ENCODE measurements at places on chromosomes 13 and 19.
A peak's percentile ranks its signal among the peaks of the same experiment; 100 is the strongest.

- DNase-seq, result no peak
Observed at GRCh38 chr13:34085204-34085603, 267.3 kb downstream of the RFC3 start.

DNA sequence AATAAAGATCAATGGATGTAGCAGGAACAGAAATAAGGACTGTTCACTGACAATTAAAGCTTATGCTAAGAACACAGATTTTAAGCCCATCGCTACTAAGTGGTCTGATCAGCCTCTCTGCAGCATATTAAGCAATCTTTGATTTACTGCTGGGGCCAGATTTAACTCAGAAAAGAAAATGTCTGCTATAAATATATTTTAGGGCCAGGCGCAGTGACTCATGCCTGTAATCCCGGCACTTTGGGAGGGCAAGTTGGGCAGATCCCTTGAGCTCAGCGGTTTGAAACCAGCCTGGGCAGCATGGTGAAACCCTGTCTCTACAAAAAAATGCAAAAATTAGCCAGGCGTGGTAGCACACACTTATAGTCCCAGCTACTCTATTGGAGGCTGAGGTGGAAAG lies 43.0 kb downstream of the METTL21C start:
- no peak for DNase-seq

DNA sequence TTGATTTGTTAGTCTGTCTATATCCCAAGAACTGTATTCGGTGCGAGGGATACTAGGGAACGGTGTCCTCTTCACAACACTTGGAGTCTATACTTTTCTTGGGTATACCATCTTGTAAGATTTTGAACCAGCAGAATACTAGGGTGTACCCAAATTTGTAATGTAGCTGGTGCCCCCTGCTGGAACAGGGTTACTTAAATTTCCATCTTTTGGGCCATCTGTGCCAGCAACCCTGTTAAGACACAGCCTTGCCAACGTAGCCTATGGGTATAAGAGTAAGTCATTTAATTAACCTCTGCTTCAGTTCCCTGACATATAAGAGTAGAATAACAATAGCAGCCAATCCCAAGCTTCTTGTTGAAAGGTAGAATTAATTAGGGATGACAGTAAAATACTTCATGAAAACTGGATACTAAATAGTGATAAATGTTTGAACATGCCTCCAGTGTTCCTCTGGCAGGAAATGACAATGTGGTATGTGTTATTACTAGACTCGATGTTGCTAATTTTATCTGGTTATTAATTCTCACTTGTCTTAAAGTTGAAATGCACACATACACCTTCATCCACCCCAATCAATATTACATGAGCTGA lies 607.6 kb downstream of the FGF9 start:
- peak; percentile 23 for DNase-seq

DNA sequence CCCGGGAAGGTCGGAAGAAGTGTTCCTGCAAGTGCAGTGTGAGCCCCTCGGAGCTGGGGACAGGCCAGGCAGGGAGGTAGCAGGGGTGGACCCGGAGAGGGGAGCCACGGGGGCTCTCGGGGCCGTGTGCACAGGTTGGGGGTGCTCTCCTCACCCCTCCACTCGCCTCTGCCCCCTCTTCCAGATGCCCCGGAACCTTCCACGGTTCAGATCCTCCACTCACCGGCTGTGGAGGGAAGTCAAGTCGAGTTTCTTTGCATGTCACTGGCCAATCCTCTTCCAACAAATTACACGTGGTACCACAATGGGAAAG lies 9.0 kb downstream of the CD22 start:
- no peak for DNase-seq

DNA sequence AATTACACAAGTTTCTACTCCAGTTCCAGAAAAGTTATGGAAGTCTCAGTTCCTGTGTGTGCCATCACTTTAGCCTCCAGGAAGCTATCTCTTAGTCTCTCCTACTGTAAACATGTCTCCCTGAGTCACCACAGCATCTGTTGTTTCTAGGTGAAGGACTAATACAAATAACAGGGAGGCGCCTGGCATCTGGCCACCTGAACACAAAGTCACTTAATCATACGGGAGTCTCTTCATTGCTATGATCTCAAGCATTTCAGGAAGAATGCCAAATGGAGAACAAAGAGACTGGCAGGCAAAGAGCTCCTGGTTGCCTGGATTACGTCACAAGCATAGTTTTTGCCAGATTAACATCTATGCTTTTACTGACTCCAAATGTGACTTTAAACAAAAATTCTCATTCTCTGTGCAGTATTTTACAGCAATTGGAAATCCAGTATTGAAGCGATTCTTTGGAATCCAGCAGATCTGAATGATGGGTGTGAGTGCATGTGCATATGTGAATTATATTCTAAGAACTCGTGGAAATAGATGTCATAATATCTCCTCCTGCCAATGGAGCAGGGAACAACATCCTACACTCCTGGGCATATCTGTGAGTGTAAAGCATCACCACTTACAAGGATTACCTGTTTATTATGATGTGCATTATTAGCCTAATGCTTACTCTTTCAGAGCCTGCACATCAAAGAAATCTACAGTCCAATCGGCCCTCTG lies 572.8 kb downstream of the PCDH9 start:
- no peak for DNase-seq

- DNase-seq, result no peak
Observed at GRCh38 chr13:72379581-72379980, 347.8 kb downstream of the MZT1 start.

- no peak for DNase-seq
Observed at GRCh38 chr13:45228002-45228401, 27.2 kb upstream of the KCTD4 start.

DNA sequence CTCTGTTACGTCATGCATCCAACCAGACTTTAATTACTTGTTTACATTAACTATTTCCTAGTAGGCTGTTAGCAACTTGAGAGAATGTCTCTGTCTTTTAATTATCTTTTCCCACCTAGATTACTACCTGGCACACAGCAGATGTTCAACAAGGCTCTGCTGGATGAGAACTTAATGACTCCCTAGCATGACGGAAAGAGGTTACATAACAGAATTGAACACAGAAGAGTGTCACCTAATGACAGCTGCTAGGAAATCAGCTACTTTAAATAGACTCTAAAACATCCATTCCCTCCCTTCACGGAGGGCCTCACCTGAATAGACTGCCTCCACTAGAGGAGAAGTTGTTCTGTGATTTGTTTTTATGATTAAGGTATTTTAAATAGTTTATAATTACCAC lies 110.8 kb downstream of the TEX29 start:
- DNase-seq, result no peak

DNA sequence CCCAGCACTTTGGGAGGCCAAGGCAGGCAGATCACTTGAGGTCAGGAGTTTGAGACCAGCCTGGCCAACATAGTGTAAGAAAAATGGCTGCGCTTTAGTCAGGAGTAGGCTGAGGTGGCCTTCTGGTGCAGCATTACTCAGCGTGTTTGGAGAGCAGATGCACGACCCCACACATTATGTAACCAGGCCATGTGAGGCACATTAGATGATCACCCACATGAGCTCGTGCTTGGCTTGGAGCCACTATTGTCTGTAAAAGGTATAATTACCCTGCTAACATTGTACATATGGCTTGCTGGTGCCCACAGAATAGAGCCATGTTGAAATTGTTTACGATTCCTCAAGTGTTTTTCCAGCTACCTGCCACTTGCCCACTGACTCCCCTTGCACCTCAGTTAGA lies 24.0 kb upstream of the SCEL start:
- DNase-seq, result no peak

DNA sequence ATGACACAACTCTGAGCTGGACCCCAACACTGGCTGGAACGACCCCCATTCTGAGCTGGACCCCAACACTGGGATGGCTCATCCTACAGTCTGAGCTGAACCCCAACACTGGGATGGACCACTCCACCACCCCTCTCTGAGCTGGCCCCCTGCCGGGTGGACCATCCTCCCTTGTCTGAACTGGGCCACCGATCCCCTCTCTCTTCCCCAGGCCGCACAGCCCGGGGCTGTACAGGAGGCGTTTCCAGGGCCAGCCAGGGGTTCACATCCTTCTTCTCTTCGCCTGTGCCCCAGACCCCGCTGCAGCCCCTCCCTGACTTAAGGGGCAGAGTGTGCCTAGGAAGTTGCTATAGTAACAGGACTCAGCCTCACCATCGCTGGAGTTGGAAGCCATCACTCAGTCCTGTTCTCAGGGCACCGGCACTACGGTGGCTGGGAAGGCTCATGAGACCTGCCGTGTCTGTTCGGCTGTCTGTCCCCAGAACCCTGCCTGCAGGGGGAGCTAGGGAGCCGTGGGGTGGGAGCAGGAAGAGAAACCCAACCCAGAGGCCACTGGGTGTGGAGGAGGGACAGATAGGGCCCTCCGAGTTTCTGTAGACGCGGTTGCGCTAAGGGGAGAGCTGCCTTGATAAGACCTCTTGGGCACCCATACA lies 3.7 kb downstream of the PRKACA start:
- DNase-seq, result no peak

GRCh38 chr13:74132776-74133656 lies 1.2 kb downstream of the KLF12 start:
- peak; percentile 19 for DNase-seq

GRCh38 chr13:51097353-51098043 lies 13.6 kb downstream of the C13orf42 start:
- no peak for DNase-seq

- no peak for DNase-seq
Observed at GRCh38 chr19:19061506-19061905, 2.3 kb upstream of the SLC25A42 start.

DNA sequence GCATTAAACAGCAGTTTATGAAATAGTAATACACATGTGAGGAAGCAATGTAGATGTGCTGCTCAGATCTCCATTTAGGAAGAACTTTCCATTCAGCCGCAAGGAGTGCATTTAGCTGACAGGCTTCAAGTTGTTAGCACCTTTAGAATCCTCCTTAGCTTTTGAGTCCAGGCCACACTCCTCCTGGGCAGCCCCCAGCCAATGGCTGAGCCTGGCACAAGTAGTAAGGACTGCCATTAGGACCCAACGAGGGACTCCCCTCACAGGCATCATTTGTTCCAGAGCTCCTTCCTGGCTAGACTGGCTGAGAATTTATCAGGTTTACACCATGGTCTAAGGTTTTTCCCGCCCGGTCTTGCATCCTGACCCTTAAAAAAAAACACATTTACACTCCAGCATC lies 201.4 kb downstream of the DIAPH3 start:
- no peak for DNase-seq

DNA sequence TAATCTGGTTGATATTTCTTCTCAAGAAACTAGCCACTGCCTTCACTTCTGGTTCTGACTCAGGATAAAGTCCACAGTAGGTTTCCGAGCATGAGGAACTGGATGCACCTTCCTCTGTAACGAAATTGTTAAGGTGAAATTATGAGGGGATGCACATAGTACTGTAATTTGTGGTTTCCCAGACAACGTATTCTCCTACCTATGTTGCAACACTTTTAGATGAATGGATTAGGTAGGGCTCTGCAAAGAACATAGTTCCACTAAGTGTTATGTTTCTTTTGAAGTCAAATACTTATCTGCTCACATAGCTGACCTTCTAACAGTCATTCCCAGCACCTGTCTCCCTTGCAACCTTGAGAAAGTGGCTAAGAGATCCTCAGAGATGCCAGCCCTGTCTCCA lies 5.7 kb upstream of the ZC3H13 start:
- DNase-seq, result no peak

GRCh38 chr13:76745261-76746200 lies 140.7 kb downstream of the KCTD12 start:
- DNase-seq, result no peak

DNA sequence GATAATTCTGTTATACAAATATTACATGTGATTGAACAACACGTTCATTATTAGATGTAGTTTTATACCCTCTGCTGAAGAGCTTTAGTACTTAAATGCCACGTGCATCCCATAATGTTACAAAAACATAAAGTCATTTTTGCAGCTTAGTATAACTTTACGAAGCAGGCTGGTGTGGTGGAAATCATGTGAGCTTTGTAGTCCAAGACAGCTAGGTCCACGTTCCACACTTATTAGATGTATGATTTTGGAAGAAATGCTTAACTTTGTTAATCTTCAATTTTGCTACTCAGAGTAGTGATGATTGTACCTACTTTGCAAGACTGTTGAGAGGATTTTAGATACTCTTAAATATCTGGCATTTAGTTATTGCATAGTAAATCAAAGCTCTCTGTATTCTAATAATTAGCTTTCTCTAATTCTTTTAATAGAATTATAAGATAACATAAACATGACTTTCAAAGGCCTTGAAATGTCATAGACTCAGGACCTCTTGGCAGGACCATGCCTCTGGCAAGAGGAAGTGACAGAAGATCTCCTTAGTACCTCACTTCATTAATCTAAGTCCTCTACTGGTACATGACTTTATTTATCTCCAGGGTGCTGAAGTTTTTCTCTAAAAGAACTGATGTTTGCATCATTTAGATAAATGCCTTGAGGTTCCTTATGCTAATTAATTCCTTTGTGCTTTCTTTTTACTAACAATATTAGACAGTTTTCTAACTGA lies 153.7 kb downstream of the PCDH20 start:
- DNase-seq, result no peak
